ENCODE measurements at places on chromosomes 13 and 19.

DNA sequence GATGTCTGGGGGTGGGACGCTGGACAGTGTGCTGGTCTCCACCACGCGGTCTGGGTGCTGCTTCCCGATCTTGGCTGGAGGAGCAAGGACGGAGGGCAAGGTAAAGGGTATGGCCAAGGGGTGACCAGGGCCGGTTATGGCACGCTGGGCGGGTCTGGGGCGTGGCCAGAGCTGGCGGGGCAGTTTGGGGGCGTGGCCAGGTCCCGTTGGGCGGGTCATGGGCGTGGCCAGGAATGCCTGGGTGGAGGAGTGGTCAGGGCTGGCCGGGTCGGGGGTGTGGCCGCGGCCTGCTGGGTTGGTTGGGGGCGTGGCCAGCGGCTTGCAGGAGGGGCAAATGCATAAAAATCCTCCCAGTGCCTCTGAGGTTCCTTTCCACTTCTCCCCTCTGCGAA, 19.2 kb downstream of the GPX4 start:
- peak; percentile 52 for DNase-seq

- no peak for DNase-seq
Observed at GRCh38 chr13:21988624-21989023, 317.8 kb downstream of the FGF9 start.

DNA sequence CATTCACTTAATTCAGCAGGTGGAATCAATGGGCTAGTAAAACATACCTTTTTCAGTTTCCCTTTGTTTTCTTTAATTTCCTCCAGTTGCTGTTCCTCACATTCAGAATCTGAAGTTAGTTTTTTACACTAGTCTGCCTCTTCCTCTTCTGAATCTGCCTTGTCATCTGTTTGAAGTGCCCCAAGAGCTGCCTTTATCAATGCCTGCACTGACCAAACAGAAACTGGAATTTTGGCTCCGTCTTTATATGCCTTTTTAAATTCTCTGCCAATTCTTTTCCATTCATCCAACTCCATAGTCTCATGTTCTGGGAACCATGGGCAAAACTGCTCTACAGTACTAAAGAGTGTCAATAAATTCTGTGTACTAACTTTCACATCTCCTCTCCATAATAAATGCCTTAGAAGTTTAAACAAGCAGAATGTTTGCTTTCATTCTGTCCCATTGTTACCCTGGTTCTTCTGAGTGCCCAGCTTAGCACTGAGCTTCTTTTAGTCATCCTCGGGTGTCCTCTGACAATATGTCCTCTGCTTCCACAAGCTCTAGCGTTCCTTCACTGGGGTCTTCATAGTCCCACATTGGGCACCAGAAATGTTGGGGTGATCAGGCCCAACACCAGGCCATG, 154.2 kb downstream of the ZNF486 start:
- no peak for DNase-seq

DNA sequence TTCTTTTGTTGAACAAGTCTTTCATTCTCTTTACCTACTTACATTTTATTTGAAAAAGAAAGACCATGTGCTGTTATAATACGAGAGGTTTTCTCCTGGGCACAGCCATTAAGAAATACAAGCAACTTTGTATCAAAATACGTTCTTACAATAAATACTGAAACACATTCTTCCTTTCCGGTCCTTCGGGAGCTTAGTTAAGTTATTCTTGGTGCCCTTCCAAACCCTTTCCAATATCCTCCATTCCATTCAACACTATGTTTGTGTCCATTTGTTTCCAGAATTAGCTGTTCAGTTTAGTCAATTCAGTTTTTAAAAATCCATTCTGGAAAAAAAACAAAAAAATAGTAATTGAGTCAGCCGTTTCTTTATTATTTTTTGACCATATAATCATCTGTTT, 746.8 kb upstream of the SLC10A2 start:
- DNase-seq, result no peak

DNA sequence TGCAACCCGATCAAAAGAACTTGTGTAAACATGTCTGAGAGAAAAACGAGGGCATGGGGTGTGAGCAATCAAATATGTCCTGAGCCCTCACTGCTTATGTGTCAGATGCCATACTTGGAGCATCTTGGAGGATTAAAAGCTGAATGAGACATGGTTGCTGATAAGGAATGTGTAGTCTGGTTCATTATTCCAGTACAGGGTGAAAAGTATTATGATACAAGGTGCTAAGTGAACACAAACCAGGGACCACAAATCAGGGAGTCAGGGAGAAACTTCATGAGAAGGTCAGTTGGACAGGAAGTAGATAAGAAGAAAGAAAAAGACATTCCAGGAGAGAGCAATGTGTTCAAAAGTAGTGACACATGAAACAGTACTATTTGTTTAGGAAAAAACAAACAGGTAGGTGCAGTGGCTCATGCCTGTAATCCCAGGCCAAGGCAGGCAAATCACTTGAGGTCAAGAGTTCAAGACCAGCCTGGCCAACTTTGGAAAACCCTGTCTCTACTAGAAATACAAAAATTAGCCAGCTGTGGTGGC, 2.0 kb upstream of the RCBTB1 start:
- DNase-seq, result no peak

DNA sequence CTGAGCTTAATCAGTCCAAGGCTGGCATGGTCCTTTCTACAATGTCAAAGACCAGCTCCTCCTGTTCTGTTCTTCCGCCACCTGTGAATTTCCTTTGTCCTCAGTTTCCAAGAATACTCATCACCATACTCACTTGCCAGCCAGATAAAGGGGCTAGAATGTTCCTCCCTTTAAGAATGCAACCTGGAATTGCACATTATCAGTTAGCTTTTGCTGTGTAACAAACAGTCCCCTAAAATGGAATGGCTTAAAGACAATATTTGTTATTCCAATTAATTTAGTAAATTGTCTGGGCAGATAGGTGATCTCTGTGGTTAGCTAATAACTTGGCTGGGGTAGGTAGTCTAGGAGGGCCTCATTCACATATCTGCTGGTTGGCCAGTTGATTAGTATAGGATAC, 36.0 kb downstream of the VAV1 start:
- DNase-seq, result no peak

GRCh38 chr19:43777163-43777695, 3.5 kb downstream of the KCNN4 start:
- no peak for DNase-seq

GRCh38 chr13:44758630-44759383, 182.7 kb upstream of the TSC22D1 start:
- DNase-seq, result no peak

GRCh38 chr13:86510792-86511191, 711.6 kb upstream of the SLITRK6 start:
- DNase-seq, result no peak

GRCh38 chr19:57559008-57559403, 657 bp downstream of the ZNF550 start:
- peak; percentile 1 for DNase-seq

- DNase-seq, result peak; percentile 35
Observed at GRCh38 chr19:49056101-49056901, 1.2 kb downstream of the CGB7 start.

DNA sequence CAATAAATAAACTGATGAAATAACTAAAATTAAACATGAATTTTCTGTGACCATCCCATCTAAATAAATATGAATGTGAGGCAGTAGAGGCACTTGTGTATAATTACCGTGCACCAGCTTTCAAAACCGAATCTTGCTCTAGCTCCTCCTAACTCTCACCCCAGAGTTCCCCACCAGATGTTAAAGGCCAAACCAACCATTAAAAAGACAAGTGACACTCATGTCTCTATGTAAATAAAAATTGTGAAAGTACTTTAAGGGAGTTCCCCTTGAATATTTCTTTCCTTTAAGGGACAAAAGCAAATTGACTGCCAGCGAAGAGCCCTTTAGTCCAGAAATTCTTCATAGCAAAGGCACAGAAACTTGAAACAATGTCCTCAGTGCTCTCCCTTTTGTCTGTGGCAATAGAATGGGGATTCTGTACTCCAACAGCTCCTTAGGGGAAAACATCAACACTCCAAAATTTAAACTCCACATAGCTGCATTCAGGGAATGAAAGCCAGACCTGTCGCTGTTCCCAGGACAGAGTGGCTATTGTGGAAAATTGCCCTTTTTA, 101.7 kb upstream of the SOX21 start:
- no peak for DNase-seq

GRCh38 chr19:29714953-29715700, at the start of gene C19orf12:
TSS of gene C19orf12 (minus strand) at chr19:29715261. CDS start at chr19:29708413, 6,848 bp downstream.
- DNase-seq, result peak; percentile 57

DNA sequence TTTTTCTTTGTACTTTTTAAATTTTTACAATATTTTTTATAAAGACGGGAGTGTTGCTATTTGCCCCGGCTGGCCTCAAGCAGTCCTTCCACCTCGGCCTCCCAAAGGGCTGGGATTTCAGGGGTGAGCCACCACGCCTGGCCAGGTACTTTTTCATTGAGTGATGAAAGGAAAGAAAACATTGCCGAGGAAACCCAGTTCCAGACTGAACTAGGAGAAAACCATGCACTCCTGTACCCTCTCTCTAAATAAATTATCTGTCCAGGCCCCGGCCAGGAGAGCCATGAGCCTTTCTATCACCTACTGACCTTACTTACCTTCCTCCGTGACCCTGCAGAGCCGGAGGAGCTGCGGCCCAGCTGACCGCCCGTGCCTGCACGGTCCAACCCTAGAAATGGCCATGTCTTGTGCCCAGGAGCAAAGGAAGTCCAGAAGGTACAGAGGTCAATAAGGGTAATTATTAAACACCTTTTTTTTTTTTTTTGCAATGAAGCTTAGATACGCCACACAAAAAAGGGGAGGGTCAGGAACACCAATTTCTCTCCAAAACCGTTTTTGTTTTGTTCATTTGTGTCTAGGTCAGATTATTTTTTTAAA, at the start of gene SLC7A9:
Gene SLC7A9, minus strand, starts transcription at position 399 of the 597 bp plus-strand sequence. CDS start 1,233 bp downstream, outside the sequence.
- no peak for DNase-seq

- no peak for DNase-seq
Observed at GRCh38 chr19:15976836-15977689, 28.3 kb downstream of the OR10H4 start.

- no peak for DNase-seq
Observed at GRCh38 chr13:62296812-62297211, 881.2 kb upstream of the PCDH20 start.

- DNase-seq, result no peak
Observed at GRCh38 chr13:101727118-101727517, 274.6 kb downstream of the ITGBL1 start.

DNA sequence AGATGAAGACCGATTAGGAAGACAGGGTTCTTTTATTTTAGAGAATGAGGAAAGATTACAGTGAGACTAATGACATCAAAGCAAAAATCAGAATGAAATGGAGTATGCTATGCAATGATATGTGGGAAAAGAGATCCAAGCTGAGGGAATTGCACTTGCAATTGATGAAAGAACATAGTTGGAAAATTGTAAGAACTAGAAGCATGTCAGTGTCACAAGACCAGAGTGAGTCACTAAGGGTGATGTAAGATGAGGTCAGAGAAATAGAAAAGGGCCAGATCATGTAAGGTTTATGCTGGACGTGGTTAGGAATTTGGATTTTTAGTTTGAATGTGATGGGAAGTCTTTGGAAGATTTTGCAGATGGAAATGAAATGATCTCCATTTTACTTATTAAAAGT, 1937.3 kb downstream of the OLFM4 start:
- DNase-seq, result no peak

- DNase-seq, result no peak
Observed at GRCh38 chr19:12947702-12948611, 2.3 kb downstream of the RAD23A start.

GRCh38 chr13:41179593-41180250, 14.6 kb downstream of the KBTBD7 start:
- DNase-seq, result no peak

DNA sequence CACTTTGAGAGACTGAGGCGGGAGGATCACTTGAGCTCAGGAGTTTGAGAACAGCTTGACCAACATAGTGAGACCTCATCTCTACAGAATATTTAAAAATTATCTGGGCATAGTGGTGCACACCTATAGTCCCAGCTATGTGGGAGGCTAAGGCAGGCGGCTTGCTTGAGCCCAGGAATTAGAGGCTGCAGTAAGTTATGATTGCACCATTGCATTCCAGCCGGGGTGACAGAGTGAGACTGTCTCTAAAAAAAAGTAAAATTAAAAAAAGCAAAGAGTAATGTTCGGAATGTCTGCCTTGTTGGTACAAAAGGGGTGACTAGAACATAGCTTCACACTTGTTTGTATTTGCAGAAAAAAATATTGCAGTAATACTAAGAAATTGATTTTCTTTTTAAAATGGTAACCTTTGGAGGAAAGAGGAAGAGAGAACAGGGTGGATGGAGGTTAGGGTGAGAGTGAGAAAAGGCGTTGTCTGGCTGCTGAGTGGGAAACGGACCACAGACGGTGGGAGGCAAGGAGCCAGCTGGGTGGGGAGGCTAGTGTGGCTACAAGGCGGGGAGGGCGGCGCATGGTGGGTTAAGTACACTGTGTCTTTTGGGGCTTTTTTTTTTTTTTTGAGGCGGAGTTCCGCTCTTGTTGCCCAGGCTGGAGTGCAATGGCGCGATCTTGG, 10.2 kb downstream of the PPP1R14A start:
- DNase-seq, result peak; percentile 55

DNA sequence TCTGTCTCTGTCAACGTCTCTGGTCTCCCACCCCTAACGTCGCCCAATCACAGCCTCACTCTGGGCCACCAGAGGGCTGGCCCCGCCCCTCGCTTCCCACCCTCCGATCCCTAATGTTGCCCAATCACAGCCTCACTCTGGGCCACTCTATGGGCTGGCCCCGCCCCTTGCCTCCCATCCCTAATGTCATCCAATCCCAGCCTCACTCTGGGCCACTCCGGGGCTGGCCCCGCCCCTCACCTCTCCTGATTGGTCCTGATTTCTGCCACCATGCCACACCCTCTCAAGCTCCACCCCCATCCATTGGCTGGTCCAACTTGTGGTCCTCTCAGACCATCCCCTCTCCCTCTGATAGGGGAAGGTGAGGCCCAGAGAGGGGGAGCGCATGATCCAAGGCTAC, 24.9 kb downstream of the CELF5 start:
- no peak for DNase-seq

DNA sequence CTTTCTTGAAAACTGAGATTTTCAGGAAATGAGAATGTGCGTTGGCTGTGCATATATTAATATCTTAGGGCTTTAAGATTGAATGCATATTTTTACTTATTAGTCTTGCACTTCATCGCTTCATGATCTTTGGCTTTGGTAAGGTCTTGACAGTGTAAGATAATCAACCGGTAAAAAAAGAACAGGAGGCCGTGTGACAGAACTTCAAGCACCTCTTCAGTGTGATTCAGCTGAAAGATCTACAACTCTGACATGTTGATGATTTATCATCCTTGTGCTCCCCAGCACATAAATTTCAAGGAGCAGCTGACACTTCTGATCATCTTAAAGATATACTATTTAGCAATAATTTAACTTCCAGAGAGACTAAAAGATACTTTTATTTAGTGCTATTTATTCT, 195.1 kb downstream of the HS6ST3 start:
- DNase-seq, result no peak

GRCh38 chr19:23597661-23598060, 89.4 kb downstream of the ZNF675 start:
- no peak for DNase-seq

- no peak for DNase-seq
Observed at GRCh38 chr13:36251526-36251925, 37.2 kb upstream of the SOHLH2 start.

DNA sequence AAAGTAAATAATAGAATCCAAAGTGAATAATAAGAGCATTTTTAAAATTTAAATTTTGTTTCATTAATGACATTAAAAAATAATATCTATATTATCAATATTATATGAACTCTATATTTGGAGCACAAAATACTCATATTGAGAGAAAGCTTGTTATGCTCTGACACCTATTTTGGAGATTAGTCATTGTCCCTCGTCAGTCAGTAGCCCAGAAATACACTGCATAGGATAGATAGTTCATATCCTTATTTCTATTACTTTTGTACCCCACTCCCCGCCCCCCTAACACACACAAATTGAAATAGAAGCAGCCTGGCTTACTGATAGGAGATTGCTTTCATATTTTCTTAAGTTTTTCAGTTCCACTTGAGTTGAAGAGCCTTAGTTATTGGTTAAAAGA, 652.8 kb downstream of the PCDH9 start:
- DNase-seq, result no peak
